ENCODE measurements at places on chromosomes 11 and 22. TPM values are rescaled to one million over a fixed set of nuclear protein-coding genes. Genes with fewer than 3 reads are reported as not detected.
A peak's percentile ranks its signal among the peaks of the same experiment; 100 is the strongest.

DNA sequence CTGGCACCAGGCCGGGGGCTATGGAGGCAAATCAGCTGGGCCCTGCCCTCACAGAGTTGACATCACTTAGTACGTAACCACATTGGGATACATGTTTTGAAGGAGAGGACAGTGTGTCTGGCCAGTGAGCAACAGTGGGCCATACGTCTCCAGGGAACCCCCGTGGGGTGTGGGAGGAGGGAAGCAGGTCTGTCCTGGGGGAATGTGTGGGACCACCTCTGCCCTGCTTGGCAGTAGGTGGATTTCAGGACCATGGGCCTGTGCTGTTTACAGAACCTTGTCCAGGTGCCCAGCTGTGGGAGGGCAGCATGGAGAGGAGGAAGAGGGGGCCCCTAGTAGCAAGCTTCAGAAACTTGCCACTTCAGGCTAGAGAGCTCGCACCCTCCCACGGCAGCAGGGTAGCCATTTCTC lies 21.0 kb downstream of the P2RY2 start:
- H3K27ac ChIP-seq: peak overlapping the region; percentile 90
- H3K27me3 ChIP-seq: no peaks in the 10 kb centered on the region
- peak; percentile 51 for DNase-seq

DNA sequence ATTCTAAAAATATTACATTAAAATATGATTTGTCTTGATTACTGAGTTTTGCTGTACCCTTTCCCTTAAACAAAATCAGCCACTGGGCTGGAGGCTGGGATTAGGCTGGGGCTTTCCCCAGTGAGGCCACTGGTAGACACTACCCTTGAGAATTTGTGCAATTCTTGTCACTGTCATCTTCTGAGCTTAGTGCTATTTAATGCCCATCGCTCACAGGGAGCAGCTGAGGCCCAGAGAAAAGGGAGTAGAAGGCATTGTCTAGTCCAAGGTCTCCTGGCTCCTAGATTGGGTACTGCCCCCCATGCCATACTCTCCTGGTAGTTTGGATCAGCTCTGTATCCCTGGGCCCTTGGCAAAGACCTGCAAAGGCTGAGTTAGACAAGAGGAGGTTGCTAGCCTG lies 6.7 kb downstream of the CHRM1 start:
- H3K27me3 ChIP-seq: no peaks in the 10 kb centered on the region
- no peak for DNase-seq
- no peaks in the 10 kb centered on the region for H3K36me3 ChIP-seq
- no peaks in the 10 kb centered on the region for H3K4me1 ChIP-seq

DNA sequence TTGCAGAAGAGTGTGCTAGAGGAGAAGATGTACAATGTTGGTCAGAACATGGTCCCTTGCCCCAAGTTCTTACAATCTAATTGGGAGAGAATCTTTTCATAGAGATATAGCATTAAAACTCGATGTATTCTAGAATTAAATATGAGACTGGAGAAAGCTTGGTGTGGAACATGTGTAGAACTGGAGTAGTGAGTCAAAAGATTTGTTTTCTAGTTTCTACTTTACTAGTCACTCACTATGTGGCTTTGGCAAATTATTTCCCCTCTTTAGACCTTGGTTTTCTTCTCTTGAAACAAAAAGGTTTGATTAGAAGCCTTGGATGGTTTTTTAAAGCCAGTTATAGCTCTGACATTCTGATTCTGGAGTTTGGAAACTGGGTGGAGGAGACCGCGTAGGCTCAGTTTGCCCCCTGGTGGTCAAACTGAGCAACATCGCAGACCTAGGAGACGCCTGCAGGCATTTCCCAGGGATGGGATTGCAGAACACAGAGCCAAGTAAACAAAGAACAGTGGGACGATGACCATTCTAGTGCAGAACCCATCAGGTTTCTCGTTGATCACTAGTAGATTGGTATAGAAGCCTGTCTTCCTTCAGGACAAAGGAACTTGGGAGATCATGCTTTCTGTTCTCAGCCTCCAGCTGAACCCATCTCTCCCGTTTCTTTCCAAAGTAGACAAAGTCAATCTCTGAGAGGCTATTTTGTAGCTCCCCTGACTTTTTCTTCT lies 8.5 kb upstream of the CHRDL2 start:
- peak; percentile 69 for DNase-seq
- H3K4me1 ChIP-seq: no peaks in the 10 kb centered on the region
- no peak overlapping the region for H3K27ac ChIP-seq
- H3K27me3 ChIP-seq: no peaks in the 10 kb centered on the region

DNA sequence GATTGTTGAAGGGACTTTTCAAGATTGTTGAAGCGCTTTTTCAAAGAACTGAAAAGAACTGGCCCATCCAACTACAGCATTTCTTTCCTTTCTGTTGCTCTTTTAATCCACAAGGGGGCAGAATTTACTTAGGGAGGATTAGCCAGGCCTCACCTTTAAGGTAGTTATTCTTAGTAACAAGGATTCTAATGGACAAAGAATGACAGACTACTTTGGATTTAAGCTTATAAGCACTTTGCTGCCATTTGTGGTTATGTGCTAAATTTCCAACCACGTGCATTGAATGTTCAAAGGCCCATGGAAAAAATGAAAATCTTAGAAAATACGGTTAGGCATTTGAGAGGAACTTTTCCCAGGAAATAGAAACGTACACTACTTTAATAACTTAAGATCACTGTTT lies 49.5 kb upstream of the HSPA8 start:
- no peak overlapping the region for H3K4me3 ChIP-seq
- no peak overlapping the region for H3K27ac ChIP-seq
- H3K27me3 ChIP-seq: peaks cover 2% of the 10 kb centered on the region
- H3K36me3 ChIP-seq: no peaks in the 10 kb centered on the region
- no peak for DNase-seq

The MCAM gene
- 24.5 TPM for total RNA-seq

GRCh38 chr11:78190871-78191538 lies 2.3 kb downstream of the USP35 start:
- H3K4me1 ChIP-seq: peaks cover 41% of the 10 kb centered on the region
- H3K27ac ChIP-seq: peak overlapping the region; percentile 38
- no peaks in the 10 kb centered on the region for H3K36me3 ChIP-seq
- H3K27me3 ChIP-seq: no peaks in the 10 kb centered on the region
- DNase-seq: no peak

The PLEKHA7 gene
- total RNA-seq: 1.2 TPM

GRCh38 chr11:45386972-45387371 lies 100.8 kb upstream of the SYT13 start:
- H3K27ac ChIP-seq: no peak overlapping the region
- H3K4me1 ChIP-seq: no peaks in the 10 kb centered on the region
- no peak overlapping the region for H3K4me3 ChIP-seq
- H3K27me3 ChIP-seq: no peaks in the 10 kb centered on the region
- H3K36me3 ChIP-seq: no peaks in the 10 kb centered on the region

The OR8J3 gene
- not detected for total RNA-seq

- no peaks in the 10 kb centered on the region for H3K36me3 ChIP-seq
- no peak for DNase-seq
- no peaks in the 10 kb centered on the region for H3K4me1 ChIP-seq
- H3K4me3 ChIP-seq: no peak overlapping the region
- no peak overlapping the region for H3K27ac ChIP-seq
Measured at GRCh38 chr11:113201054-113201818, 113.1 kb upstream of the TTC12 start.

DNA sequence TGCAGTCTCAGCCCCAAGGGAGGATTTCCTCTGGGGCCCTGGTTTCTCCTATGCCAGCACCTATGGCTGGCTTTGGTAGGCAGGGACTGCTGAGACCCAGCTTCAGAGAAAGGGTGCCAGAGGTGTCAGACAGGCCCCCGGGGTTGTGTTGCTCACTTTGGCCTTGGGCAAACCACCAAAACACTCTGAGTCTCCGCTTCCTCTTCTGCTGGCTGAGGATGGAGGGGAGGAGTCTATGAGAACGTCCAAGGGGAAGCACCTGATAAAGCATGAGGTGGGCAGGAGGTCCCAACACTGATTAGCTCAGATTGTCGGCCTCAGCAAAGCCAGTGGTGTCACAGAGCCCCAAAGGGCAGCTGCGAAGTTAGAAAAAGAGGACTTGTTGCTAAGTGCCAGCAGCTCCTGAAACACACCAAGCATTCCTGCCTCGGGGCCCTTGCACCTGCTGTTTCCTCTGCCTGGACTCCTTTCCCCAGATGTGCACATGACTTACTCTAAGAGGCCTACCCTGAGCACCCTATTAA lies 10.5 kb downstream of the SMTNL1 start:
- no peaks in the 10 kb centered on the region for H3K27me3 ChIP-seq
- no peak for DNase-seq
- no peaks in the 10 kb centered on the region for H3K4me1 ChIP-seq
- H3K36me3 ChIP-seq: peaks cover 31% of the 10 kb centered on the region

The SHISAL1 gene
- 0.11 TPM for total RNA-seq

The ARFIP2 gene
- total RNA-seq: 25.5 TPM

GRCh38 chr11:76561245-76561644 lies 109.3 kb downstream of the LRRC32 start:
- peaks cover 8% of the 10 kb centered on the region for H3K27me3 ChIP-seq
- H3K4me1 ChIP-seq: no peaks in the 10 kb centered on the region
- H3K4me3 ChIP-seq: no peak overlapping the region
- no peak for DNase-seq
